Activated gamma-delta T cell treated with Interleukin-2 at 50 U/mL for 16 hours (primary cell): ENCODE measurements at places on chromosomes 2 and 18.

GRCh38 chr2:60926741-60927552, 45.6 kb downstream of the REL start:
- no peak for DNase-seq

GRCh38 chr2:31125918-31126695, 12.1 kb downstream of the GALNT14 start:
- no peak for DNase-seq

GRCh38 chr2:217382794-217383193, 522.9 kb upstream of the TNP1 start:
- DNase-seq = no peak

GRCh38 chr2:9236867-9237266, 30.3 kb downstream of the ASAP2 start:
- no peak for DNase-seq

- DNase-seq = no peak
Measured at GRCh38 chr2:141508086-141508752, 622.6 kb downstream of the LRP1B start.

GRCh38 chr2:125085904-125086303, 1060.8 kb downstream of the CNTNAP5 start:
- no peak for DNase-seq

DNA sequence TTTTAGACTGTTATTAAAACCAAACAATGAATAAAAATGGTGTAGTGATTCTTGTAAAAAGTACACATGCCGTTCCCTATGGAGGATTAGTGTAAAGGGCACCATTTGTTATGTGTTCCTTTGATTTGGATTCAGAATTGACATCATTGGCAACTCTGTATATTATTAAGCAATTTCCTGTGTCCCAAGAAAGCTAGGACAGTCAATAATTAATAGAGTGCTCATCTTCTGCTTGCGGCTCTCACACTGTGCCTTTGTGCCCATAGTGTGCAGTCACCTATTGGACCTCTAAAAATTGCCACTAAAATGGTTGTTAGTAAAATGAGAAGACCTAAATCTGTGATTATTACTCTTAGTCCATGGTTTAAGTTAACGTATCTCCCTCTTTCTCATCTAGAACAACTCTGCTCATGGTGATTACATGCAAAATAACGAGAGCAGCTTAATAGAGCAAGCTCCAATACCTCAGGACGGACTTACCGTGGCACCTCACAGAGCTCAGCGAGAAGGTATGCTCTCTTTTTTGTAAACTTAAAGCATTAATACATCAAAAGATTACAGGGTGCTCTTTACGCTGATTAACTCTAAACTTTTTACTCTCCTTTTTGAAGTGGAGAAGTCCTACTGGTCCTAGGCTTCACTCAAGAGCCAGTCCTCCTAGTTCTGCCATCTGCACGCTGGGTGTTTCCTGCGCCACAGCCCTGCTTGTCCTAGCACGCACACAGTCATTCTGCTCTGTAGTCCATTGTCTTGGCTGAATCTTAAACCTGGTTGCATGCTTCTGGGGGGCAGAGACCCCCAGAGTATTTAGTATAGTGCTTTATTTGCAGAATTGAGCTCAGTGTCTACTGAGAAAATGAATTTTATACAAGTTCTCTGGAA, 16.7 kb downstream of the ZCCHC2 start:
- no peak for DNase-seq

- DNase-seq = no peak
Measured at GRCh38 chr2:96578731-96579130, 42.2 kb downstream of the ARID5A start.

- DNase-seq = no peak
Measured at GRCh38 chr2:222033541-222033940, 265.3 kb downstream of the PAX3 start.

DNA sequence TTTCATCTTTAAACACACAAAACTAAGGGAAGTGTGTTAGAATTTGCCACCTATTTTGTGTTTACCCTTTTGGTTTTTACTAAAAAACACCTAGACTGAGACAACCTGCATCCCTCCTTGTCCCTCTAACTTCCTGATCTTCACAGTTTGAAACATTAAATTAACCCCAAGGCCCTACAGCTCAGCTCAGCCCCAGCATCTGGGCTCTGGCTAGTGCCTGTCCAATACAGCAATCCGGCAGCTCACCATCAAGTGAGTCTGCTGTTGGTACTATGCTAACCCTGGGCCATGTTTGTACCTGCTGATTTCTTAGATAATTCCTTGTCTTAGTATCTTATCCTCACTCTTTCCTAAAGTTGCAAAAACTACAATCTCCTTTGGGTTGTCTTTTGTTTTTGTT, 162.4 kb downstream of the DSEL start:
- DNase-seq = no peak

- no peak for DNase-seq
Measured at GRCh38 chr2:47357483-47357882, 45.5 kb upstream of the MSH2 start.

GRCh38 chr18:60471652-60472051, 99.1 kb upstream of the MC4R start:
- no peak for DNase-seq
